Fibroblast of villous mesenchyme (primary cell): ENCODE measurements at places on chromosomes 1 and 21.

DNA sequence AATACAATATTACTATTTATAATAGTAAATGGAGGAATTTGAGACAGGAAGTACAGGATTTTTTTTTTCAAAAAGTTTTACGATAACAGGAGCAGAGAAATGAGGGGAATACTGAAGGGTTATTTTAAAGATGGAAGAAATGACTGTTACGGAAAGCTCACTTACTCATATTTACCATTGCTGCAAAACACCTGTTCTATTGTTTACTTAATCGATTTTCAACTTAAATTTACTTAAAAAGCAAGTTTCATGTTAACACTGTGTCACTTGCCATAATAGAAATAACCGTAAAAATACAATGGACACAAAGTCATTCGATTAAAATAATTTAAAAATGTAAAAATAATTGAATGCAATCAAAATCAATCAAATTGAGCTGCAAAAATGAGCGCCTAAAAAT, 3.4 kb upstream of the EXO1 start:
- no peak for DNase-seq

GRCh38 chr1:59178339-59179187, 118.3 kb upstream of the FGGY start:
- peak; percentile 60 for DNase-seq

DNA sequence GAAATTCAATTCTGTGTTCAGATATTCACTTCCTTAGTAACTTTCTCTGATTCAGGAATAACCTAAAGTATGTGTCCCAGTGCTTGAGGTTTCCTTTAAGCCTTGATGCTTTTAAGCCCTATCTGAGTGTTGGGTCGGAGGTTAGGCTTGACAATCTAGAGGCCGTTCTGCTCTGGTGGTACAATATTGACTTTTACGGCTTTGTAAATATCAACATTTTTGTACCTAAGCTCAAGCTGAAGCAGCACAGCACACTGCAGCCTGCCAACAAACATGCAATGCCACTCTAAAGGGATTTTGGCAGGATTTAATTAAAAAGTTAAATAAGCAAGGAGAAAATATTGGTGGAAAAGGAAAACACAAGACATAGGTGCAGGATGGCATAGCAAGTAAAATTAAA, 279.2 kb downstream of the NEGR1 start:
- no peak for DNase-seq

GRCh38 chr1:202112859-202113689, 9.6 kb upstream of the GPR37L1 start:
- peak; percentile 19 for DNase-seq

DNA sequence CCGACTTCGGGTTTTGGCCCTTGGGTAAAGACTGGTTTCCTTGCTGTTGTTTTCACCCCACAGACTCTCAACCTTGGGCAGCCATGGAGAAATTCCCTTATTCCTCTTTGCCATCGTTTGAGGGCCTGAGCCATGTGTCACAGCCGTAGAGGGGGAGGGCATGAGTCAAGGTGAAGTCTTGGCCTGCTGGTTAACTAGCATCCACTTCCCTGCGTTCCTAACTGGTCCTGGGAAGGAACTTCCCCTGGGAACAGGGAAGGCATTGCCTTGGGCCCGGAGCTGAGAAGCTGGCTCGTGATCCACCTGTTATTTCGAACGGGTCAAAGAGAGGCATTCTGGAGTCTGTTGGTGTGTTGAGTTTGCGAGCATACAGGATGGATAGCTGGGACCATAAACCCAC, 464.9 kb downstream of the CAMTA1 start:
- no peak for DNase-seq

DNA sequence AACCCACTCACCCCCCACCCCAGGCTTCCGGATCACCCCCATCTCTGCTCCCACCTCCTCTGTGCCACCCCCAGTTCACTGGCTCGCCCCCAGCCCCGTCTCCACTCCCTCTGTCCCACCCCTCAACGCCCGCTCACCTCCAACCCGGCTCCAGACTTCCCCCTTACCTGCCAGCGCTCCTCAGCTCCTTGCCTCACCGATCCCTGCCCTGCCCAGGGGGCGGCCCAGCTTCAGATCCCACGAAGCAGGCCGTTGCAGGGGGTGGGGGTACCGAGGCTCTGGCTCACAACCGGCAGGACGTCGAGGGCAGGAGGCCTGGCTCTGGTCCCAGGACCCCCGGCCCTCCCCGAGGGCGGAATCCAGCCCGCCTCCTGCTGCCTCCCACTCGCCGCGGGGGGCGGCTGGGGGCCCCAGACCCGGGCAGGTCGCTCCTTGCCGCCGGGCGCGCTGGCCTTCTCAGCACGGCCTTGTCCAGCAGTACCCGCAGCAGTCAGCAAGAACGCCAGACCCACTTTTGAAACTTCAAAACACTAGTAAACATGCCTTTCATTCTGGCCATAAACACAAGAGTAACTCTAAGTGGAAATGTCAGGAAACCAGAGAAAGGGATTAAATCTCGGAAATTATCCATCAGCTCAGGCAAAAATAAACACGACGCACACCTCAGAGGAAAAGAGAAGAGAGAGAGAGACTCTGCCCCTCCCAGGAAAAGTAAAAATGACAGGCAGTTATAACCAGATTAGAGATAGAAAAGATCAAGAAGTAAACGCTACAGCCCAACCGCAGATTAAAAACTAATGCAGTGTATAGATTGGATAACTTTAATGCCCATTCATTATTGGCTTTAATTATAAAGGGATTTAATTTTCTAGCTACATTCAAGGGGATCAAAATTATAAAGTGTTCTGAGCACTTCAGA, 1.0 kb upstream of the FAM89A start:
- peak; percentile 70 for DNase-seq

- no peak for DNase-seq
Observed at GRCh38 chr1:228120857-228121489, 11.9 kb upstream of the MRPL55 start.

DNA sequence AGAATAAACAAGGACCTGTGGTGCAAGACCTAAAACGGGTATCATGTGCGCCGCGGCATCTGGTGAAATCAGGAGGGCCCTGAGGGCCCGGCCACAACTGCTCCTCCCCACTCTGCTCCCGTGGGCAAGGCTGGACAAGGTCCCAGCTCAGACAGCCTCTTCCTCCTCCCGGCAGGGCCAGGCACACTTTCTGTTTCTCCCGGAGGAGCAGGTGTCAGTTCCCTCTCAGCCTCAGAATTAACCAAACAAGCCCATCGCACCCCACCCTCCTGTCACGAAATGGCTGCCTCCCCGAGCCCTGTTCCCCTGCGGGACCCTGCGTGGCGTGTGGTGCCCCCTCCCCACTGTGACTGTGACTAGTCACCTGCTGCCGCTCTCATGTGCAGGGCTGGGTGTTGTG, 15.2 kb downstream of the PTTG1IP start:
- no peak for DNase-seq

GRCh38 chr21:45470773-45471524, 66.0 kb downstream of the COL18A1 start:
- DNase-seq: peak; percentile 94

- DNase-seq: peak; percentile 23
Observed at GRCh38 chr1:98556521-98557158, 104.9 kb upstream of the SNX7 start.

- no peak for DNase-seq
Observed at GRCh38 chr1:37073854-37074379, 39.6 kb upstream of the GRIK3 start.

- DNase-seq: no peak
Observed at GRCh38 chr1:160168016-160168415, 16.6 kb downstream of the ATP1A4 start.

GRCh38 chr1:172448995-172449584, 5.2 kb upstream of the PIGC start:
- DNase-seq: no peak

DNA sequence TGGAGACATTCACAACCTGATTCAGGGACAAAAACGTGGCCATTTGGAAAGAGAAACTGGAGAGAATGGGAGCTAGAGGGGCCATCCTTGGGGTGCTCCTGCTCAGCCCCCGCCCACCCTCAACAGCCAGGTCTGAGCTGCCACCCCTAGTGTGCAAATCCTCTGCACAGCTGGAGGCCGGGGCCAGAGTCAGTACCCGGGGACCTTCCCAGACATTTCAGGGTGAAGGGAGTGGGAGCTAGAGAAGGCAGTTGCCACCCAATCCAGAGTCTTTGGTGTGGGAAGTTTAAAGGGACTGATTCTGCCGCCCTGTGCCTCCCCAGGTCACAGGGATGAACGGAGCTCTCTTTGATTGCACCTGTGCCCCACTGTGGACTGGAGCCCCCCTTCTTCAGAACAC, 397.4 kb downstream of the MATN1 start:
- no peak for DNase-seq

DNA sequence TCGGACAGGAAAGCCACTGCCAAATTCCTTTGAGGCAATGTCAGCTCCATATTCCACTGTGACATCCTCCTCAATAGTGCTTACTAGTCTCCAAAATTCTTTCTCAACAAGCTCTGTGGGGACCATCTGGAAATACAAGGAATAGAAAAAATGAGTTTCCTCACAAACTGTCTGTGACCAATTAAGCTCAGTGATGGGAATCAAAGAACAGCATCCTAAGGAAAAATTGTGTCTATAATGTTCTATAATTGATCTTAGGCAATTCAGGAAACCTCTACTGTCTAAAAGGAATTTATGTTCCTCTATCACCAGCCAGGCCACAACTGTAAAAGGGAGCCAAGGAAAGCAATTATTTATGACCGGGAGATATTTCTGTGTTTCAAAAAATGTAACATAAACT, 46.1 kb upstream of the SYT2 start:
- DNase-seq: no peak

DNA sequence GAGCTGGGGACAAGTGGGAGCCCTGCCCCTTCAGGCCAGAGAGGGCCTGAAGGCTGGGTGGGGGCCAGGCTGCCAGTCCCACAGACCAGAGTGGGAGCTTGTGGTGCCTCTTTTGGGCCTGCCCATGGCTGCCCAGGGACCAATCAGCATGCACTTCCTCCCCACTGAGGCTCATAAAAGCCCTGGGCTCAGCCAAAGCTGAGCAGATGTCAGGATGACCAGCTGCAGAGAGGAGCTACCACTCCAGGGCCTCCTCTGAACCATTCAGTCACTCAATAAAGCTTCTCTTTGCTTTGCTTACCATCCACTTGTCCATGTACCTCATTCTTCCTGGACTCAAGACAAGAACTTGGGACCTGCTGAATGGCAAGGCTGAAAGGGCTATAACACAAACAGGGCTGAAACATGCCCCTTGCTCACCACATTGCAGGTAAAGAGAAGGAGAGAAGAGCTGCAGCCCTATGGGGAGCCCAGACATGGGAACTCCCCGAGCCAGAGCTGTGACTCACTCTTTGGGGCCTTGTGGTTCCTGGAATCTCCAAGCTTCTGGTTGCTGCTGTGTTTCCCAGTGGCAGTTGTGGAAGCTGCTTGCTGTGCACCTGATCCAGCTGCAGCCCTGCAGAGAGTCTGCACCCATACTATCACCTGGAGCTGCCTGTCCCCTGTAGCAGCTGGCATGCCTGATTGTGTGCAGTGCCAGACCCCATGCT, 82.0 kb downstream of the OLFML3 start:
- DNase-seq: no peak

DNA sequence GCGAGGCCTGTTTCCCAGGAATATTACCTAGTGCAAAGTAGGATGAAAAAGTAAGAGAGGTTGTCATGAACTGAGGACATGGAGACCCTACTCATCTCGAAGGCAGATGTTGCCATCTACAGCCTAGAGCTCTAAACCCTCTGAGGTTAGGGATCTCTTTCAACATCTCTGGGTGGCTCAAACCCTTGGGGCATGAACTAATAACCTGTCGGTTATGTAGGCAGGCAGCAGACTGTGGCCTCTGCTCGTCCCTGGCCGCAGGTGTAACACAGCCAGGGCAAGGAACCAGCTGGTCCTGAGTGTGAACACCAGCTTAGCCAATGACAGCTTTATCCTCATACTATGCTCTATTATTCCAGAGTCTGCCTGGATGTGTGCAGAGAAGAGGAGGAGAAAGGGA, 13.2 kb downstream of the CAPZB start:
- no peak for DNase-seq

DNA sequence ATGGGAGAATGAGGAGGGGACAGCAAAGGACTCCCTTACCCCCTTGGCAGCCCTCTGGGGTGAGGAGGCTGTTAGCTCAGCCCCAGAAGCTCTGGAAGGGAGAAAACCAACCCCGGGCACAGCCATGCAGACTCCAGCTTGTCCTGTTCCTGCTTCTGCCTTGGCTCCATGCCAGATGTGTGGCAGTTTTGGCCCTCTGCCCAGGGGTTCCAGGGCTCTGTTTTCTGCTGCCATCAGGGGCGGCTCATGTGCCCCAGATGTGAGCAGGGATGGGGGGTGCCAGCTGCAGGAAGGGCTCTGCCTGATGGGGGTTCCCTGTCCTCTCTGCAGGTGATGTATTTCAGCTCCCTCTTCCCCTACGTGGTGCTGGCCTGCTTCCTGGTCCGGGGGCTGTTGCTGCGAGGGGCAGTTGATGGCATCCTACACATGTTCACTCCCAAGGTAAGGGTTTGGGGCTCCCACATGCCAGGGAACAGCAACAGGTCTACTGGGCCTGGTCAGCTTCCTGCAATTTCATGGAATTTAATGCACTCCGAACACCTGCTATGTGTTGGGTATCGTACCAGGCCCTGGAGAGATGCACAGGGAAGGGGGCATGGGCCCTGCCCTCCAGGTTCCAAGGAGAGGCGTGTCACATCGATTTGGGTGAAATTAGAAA, 26.1 kb downstream of the SLC6A17 start:
- no peak for DNase-seq

DNA sequence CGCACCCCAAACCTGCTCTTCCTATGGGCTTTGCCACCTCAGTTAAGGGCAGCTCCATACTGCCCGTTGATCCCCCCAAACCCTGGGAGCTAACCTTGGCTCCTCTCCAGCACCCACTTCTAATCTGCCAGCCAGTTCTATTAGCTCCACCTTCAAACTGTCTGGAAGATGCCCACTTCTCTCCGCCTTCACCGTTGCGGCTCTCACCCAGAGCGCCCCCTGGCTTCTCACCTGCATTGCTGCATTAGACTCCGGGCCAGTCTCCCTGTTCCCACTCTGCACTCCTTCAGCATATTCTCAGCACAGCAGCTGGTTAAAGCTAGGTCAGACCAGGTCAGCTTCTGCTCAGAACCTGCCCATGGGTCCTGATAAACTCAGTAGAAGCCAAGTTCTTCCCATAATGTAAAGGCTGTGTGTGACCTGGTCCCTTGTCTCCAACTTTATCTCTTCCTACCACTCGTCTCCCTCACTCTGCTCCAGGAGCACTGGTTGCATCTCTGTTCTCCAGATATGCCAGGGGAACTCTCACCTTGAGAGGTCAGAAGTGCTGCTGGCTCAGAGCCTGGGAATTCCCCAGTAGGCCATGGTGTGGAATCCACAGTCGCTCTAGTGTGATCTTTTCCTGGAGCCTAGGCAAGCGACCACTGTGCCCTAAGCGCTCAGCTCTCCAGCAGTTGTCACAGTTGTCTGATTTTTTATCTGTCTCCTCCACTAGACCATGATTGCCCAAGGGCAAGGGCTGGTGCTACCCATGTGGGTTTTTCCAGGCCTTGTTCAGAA, 150.3 kb downstream of the HMGB4 start:
- peak; percentile 1 for DNase-seq
